ENCODE measurements at places on chromosomes 6 and 20.
A peak's percentile ranks its signal among the peaks of the same experiment; 100 is the strongest.

DNA sequence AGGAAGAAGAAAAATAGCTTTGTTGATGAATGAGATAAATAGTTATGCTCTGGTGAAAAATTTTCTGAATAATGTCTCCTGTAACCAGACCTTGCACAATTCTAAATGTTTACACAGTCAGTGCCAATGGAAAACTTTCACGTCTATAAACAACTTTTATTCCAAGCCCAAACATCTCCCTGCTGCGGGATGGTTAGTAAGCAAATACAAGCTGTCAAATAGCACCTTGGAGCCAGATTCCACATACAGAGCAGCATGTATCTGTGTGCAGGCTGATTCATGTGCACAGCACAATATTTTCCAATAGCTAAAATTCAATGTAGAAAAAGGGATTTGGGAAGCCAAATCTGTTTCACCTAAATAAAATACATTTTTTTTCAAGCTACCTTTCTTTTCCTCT, 813.3 kb downstream of the HACE1 start:
- no peak for DNase-seq

DNA sequence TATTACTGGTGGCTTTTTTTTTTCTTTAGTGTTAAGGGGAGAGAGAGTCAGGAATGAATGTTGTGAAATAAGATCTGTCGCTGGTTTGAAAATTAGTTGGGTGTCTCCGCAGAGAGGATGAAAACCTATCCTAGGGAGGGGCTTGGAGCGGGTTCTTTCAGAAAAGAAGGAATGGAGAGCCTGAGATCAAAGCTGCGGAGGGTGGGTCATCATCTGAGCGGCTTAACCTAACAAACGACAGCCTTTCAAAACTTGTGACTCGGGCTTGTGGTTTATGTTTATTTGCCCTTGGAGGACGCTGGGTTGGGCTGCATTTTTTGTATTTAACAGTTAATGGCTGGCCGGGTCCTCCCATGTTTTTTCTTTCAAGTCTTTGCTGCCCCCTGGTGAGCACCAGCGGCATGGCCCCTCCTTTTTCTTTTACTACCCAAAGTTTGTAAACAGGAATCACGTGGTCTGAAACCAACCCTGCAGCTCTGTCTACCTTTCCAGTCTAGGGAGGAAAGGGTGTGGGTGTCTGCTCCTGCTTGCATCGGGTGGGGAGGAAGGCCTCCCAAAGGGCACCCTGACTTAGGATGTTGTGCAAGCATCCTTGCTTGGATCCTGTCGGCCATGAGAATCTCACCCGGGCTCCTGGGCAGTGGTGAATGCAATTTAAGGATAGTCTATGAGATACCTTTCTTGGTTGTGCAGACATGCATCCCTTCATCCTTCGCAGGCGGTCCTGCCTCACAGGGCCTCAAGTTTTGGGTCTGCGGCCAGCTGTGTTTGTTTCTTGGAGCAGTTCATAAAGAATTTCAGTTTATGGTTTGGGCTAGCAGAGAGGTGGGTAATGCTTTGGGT, 2.2 kb downstream of the PIM1 start:
- DNase-seq, result peak; percentile 32

GRCh38 chr6:6148192-6148815, 141.6 kb upstream of the NRN1 start:
- DNase-seq, result no peak

DNA sequence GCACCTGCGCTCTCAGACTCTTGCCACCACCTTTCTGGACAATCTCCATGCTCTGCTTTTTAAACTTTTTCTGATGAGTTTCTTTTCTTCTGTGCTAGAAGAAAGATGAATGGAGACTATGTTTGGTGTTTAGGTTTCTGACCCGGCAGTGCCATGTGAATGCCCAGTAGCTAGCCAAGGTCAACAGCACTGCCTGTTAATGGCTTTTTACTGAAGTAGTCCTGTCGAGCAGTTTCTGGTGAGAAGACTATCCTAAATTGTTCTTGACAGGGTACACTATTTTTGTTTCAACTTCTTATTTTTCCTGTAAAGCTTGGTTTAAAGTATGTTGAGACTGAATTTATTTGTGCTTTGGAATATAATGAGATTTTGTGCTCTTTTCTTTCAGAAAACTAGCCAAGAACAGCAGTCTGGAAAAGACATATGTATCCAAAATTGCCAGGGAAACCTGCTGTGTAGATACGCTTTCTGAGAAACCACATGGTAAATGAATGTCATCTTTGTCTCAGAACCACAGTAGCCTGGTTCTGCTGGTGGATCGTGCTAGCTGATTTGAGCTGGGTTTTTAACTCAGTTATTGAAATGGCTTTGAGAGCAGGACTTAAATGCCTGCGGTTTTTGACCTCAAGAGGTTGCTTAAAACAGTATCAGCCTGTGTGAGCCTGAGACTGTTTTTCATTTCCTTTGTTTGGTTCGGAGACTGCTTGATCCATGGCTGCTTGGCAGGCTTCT, 48.1 kb downstream of the KCNS1 start:
- no peak for DNase-seq

GRCh38 chr20:64049060-64049877, at the start of gene SOX18:
TSS of gene SOX18 (minus strand) at chr20:64049639. CDS start at chr20:64049516, 123 bp downstream.
- DNase-seq, result no peak

DNA sequence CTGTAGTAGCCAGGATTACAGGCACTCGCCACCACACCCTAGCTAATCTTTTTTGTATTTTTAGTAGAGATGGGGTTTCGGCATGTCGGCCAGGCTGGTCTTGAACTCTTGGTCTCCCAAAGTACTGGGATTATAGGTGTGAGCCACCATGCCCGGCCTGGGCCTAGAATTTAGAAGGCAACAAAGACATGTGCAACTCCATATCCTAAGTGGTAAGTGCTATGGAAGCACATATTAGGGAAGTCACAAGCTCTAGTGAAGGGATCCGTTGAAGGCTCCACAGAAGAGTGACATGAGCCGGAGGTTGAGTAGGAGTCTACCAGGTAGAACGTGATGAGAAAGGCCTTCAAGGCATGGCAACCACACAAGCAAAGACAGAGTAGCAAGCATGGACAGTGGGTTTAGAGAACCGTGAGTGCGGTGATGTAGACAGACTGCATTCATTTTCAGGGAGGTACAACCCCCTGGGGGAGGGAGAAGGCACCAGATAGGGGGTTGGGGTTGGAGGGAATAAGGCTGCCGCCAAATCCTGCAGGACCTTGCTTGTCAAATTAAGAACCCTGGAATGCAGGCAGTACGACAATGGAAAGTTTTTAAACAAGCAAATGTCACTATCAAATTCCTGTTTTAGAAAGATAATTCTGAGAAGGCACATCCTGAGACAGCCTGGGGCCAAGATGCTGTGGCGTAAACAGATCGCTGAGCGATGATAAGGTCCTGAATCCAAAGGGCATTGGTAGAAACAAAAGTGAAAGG, 50.2 kb downstream of the ARHGAP18 start:
- DNase-seq, result no peak

- no peak for DNase-seq
These were observed 54.5 kb downstream of the TRIM38 start for GRCh38 chr6:26016963-26017631.

DNA sequence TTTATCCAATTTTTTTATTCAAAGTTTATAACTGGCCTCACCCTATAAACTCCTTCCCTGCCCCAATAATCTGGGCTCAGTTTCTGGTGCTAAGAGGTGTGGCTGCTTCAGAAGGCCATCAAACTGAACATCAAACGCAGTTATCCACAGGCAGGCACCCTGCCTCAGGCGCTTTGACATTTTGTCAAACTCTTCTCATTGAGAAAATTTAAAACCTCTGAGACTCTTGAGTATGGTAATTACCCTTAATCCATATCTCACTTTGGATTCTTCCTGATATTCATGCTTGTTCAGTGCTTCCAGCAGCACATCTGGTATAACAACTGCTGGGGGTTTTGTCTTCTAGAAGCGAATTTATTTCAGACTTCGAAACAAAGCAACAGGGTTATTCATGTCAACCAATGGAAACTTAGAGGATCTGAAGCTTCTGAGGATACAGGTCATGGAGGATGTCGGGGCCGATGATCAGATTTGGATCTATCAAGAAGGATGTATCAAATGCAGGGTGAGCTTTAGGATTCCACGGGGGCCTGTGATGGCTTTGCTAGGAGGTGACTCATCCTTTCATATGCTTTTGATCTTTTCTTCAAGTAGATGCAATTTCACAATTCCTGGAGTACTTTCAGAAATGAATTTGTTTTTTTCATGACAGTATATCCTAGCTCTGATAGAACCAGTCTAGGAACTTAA, 68.2 kb downstream of the RTN4IP1 start:
- no peak for DNase-seq

DNA sequence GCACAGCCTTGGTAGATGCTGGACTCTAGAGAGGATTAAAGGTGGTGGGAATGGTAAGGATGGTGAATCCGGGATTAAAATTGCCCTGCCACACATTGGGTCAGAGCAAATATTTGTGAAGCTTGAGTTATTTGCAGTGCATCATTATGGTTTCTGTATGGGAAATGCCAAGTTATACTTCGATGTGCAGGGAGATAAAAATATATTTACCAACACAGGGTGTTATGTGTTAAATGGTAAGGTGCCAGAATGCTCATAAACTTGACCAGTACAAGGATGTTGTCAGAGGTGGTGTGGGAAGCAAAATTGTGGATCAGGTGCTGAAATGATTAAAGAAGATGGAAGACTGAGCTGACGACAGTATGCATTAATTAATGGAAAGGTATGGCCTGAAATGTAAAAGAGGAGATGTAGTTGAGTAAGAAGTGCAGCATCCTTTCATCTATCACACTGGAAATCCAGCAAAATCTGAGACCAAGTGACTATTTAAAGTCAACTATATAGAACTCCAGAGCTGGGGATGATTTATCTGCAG, 262.3 kb downstream of the ADGB start:
- DNase-seq, result no peak

DNA sequence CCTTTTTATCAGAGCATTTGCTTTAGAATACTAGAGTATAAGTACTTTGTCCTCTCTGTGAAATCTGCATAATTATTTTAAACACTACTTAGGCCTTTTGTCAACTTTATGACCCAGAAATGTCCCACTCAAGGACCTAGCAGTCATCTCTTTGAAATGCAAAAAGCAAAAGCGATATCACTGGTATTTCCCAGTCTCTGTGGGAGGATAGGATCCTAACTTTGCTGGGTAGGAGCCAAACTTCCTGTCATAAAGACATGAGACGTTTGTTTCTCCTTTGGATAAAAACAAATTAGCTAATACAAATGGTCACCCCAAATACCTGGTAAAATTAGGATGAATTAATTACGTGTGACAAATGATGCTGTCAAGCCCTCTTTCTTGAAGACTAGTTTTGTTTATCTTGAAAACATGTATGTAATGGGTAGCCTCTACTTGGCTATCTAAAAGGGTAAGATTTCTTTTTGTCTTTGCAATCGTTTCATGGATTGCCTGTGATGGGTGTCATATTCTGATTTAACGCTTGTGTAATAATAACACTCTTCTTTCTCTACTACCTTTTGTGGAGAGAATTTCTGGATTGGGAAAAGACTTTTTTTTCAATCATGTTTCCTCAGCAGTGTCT, 36.2 kb downstream of the DCDC2 start:
- no peak for DNase-seq

DNA sequence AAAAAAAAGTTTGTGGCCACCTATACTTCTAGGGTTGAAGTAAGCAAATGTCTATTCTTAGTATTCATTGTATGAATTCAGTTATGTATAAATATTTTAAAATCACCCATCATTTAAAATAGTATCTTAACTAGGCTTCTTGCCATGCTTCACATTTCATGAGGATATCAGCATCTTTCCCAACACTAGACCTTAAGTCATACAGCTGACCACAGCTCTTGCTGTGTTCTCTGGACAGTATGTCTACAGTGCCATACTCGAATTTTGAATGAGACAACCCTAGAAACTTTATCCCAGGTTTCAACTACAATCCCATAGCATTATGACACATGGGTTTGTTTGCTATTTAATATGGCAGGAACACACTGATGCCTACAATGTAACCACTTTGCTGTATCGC, 5.2 kb downstream of the TXNDC5 start:
- DNase-seq, result no peak

DNA sequence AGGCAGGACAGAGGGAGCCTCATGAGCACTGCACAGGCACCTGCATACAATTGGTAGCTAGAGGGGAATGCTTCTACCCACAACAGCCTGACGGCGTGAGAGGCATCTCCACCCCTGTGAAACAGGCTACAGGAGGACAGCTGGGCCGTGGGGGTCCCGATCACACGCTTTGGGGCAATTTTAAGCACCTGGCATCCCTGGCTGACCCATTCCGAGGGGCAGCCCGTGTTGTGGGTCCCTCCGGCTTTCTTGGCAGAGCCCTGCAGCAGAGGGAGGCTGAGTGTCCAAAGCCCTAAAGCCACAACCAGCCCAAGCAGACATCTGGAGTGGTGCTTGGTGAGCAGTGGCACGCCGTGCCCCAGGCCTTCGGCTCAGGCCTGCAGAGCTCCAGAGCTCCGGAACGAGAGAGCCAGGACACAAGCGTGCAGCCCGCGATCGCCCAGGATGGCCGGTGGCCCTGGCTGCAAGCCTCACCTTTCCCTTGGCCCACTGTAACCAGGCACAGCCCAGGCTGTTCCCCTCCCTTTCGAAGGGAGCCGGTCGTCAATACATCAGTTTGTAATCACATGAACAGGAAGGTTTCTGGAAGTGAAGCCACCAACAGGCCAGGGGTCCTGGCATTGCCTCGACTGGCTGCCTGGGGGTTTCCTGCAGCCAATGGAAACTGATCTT, 81.4 kb downstream of the DLL1 start:
- DNase-seq, result no peak

DNA sequence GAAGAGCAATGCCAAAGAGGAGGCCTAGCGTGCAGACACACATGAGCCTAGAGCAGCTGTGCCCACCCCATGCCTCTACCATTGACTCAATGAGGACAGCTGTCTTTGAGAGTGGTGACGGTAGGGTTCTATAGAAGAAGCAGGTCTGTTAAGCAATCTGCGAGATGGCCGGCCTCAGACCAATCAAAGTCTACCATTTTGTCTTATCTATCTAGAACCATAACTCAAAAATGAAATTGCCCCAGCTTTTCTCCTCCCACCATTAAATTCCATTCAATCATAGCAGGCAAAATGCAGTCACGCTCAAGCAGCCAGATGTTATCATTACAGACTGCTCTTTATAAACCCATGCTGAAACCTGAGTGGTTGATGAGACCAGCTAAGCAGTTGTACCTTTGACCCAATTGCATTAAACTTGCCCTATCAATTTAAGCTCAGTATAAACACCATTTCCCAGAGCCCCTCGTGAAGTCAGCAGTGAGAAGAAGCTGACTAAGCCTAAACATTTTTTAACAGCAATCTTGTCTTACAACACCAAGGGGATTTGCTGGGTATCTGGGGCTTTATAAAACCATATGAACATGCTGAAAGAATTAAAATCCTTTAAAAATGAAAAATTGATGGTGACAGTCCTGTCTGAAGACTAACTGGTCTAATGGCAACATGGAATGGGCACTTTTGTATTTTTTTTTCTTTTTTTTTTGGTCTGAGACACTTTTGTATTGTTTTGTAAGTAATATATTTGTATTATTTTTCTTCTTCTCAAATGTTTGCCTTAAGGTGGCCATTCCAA, 57.5 kb downstream of the FOXC1 start:
- DNase-seq, result no peak

DNA sequence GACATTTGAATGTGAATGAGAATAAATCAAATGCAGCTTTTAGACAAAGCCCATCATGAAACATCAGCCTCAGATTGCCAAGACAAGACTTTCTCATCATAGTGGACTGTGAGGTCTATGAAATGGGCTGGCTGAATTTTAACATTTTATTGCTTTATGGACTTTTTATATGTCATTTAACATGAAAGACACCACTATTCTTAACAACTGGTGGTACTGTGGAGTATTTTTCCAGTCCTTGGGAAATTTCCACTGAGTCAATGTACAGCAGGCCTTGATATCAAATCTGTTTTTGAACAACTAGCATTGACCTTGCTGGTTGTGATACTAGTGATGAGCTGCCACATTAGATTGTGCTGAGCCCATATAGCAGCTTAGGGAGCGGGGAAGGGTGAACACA, 326.6 kb upstream of the CITED2 start:
- no peak for DNase-seq
